NCI-H2081 treated with DMSO at 0.1 percent for 48 hours (cell line): ENCODE measurements at places on chromosomes 3 and 15.

DNA sequence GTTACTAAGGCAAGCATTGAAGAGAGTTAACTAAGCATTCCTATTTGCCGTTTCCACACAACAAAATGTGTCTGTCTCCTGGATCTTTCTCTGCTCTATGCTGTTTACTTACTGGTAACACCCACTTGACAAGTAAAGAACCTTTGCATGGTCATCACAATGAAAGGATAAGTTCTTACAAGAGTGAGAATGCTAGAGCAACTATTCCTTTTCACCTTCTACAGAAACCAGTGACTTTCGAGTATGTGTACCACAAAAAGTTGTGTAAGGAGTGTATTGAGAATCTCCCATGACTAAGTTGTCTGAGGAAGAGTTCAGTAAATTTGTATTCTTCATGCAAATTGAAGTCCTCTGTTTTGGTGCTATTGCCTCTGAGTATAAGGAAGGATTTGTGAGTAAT lies 10.8 kb downstream of the TIPARP start:
- no peak for DNase-seq

DNA sequence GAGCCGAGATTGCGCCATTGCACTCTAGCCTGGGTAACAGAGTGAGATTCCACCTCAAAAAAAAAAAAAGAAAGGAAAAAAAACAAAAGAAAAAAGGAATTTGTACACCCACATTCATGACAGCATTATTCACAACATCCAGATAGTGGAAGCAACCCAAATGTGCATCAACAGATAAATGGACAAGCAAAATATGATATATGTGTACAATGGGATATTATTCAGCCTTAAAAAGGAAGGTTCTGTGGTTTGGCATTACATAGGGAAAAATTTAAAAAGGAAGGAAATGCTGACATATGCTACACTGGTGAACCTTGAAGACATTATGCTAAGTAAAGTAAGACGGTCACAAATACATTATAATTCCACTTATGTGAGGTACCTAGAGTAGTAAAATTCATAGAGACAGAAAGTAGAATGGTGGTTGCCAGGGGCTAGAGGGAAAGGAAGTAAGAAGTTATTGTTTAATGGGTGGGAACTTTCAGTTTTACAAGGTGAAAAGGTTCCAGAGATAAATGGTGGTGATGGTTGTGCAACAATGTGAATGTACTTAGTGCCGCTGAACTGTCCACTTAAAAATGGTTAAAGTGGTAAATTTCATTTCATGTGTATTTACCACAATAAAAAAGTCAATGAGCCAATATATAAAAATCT lies 118.5 kb downstream of the MYLK start:
- DNase-seq = no peak

DNA sequence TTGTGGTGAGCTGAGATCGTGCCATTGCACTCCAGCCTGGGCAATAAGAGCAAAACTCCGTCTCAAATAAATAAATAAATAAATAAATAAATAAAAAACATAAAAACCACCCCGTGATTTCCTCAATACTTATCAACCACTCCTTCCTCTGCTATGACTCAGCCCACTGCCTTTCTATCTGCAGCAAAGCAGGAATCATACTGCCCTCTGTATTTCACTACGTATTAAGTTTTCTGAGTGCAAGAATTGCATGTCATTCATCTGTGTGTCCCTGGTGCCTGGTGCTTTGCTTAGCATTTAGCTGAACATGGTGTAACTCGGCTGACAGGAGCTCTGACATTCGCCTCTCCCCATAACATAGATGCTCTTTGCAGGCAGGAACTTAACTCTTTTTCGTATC lies 7.1 kb downstream of the LSG1 start:
- no peak for DNase-seq

- DNase-seq = no peak
These were observed 47.5 kb downstream of the ALDH1L1 start for GRCh38 chr3:126132751-126133511.

DNA sequence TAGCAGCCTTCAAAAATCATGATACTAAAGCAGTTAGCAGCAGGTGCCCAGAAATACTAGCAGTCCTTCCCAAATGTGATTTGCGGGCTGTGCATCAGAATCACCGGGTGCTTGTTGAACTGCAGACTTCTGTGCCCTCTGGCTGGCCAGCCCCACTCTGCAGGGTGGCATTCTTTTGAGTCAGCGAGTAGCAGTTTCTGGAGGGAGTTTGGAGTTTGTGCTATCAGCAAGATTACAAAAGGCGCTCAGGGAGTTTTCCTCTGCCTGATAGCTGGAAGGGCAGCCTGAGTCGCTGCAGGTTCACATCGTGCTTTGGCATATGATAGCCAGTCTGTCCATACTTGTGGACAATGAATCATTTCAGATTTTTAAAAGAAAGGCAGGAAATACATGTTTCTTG lies 57.6 kb downstream of the CLDN11 start:
- DNase-seq = no peak

DNA sequence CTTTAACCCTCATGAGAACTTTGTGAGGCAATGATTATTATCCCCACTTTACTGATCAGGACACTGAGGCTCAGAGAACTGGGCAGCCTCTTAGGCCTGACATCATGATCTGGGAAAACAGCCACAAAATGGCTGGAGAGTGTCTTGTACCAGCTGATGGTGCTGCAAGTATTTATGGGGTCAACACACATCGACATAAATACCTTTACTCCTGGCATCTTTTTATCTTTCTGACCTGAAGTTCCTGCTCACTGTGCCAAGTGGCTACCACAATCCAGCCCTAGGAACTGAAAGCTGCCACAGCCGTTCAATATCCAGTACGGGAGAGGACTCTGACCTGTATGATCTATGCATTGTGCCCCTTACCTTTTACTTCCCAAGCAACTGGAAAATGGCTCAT lies 29.2 kb upstream of the MUC13 start:
- DNase-seq = no peak

DNA sequence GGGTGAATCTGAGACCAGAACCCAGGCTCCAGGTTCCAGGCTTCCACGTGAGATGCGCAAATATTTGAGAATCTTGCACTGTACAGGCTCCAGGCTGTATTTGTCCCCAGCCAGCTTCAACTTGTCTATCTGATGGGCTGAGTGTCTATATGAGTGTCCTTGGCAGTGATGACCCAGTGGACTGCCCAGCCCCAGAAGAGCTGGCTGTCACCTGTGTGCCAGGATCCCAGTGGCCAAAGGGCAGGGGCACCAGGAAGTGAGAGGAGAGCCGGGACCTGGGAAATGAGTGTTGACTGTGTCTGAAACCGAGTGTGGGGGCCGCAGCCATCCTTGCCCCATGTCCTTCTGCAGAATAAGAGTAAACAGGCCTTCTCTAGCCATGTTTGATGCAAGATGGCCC lies 10.4 kb downstream of the FAH start:
- no peak for DNase-seq

DNA sequence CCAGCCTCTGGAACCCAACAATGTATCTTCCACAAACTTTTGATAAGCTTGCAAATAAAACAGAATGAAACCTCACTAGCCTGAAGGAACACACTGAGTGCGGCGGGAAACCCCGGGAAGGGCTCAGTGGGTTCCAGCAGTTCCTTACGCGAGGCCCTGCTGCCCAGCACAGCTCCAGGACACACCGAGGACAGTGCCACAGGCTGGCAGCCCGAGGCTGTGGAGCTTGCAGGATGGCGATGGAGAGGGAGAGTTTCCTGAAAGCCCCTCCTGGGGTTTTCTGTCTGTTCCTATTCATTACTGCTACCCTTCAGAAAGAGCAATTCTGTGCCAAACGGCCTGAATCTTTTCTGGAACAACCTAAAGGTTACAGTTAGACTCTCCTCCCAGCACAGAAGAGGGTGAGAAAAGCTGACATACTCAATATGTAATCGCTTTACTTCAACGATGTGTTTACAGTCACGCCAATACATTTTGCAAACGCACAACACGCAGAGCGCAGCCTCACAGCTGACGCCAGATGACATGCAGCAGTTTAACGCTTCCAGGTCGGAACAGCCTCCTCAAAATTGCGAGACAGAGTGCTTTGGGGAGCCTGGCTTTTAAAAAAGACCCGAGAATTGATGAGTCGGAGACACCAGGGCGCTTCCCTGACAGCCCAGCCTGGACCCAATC lies 57.1 kb upstream of the RPL32 start:
- no peak for DNase-seq

GRCh38 chr3:161316006-161316689 lies 55.2 kb downstream of the SPTSSB start:
- no peak for DNase-seq

DNA sequence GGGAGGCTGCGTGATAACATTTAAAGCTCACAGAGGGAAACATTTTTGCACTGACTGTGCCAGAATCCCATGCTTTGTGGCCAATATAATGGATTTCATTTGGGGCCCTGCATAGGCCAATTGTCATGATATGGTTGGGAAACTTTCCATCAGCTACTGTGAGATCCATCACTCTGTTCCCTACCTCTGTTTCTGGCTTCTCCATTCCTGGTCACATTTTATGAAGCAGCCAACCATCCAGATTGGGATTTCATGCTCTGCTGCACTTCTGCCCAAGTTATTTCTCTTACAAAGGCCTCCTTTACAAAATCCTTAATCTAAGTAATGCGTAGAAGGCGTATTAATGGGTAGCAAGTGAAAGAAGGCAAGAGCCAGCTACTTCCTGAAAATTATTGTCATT lies 221.1 kb downstream of the LRTM1 start:
- no peak for DNase-seq

DNA sequence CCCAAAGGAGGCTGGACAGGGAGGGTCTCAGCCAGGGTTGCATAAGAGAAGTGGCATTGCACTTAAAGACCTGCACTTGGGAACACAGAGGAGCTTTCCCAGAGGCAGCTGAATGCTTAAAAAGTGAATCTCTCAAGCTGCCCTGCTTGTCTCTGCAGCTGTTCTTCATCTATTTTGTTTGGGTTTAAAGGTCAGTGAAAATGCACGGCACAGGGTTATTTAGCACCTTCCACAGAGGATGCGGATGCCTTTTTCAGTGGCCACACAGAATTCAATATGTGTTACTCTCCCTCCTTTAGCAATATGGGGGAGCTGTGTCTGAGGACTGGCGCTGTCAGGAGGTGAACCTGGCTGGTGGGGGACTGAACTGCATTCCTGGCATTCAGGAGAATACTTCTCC lies 22.7 kb upstream of the CTNNB1 start:
- no peak for DNase-seq

- DNase-seq = no peak
These were observed 20.6 kb downstream of the SNTN start for GRCh38 chr3:63673111-63673510.

DNA sequence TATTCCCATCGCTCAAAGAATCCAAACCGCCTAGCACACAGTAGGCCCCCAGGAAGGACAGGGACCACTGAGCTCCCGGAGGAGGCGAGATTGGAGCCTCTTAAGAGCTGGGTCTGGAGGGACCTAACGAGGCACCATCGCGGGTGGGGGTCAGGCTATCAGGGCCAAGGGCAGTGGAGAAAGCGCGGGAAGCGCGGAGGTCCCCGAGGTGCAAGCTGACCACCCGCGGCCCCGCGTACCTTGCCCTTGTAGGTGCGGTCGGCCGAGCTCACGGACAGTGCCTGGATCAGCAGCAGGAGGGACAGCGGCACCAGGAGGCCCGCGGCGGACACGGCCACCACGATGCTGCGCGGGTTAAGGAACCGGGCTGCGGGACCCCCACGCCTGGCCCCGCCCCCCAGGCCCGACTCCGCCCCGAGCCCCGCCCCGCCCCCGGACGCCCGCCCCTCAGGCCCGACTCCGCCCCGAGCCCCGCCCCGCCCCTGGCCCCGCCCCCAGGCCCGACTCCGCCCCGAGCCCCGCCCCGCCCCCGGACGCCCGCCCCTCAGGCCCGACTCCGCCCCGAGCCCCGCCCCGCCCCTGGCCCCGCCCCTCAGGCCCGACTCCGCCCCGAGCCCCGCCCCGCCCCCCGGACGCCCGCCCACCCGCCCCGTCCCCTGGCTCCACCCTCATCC lies 3.9 kb downstream of the ZDHHC19 start:
- DNase-seq = no peak

DNA sequence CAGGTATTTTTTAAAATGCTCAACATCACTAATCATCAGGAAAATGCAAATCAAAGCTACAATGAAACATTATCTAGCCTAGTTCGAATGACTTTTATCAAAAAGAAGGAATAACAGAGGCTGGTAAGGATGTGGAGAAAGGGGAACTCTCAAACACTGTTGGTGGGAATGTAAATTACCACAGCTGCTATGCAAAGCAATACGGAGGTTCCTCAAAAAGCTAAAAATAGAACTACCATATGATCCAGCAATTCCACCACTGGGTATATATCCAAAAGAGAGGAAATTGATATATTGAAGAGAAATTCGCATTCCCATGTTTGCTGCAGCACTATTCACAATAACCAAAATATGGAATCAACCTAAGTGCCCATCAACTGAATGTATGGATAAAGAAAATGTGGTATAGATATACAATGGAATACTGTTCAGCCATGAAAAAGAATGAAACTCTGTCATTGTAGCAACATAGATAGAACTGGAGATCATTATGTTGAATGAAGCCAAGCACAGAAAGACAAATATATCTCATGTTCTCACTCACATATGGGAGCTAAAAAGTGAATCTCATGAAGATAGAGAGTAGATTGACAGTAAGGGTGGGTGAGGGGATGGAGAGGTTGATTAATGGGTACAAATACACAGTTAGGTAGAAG lies 19.7 kb upstream of the CLN6 start:
- no peak for DNase-seq

DNA sequence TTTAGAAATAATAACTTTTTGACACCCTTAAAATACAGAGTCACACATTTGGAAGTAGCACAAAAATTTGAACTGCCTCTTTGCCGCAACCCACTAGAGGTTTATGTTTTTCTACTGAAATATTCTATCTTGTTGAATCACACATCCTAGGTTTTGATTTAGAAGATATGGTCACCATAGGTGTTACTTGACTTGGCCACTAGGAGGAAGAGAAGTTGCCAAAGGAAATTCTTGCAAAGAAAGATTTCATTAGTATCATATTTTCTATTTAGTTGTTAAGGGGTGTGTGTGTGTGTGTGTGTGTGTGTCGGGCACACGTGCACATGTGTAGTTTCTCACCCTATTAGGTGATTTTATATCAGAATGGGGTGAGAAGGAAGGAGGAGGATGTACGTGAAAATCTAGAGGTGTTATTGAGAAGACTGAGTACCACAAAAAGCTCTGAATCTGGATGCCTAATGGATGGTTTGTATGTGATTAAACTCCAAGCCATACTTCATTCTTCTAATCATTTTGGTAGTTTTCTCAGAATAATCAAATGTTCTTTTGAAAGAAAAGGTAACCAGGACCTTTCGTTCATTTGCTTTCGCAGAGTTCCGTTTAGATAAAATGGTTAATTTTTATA lies 31.5 kb downstream of the ZFAND6 start:
- no peak for DNase-seq

- no peak for DNase-seq
These were observed 117.7 kb downstream of the CD47 start for GRCh38 chr3:107973152-107973551.
